Hair follicular keratinocyte (primary cell): ENCODE measurements at places on chromosomes 16 and 17. TPM values are rescaled to one million over a fixed set of nuclear protein-coding genes. Genes with fewer than 3 reads are reported as not detected.

Gene LGALS9B
- 0.78 and 3.1 TPM in 2 replicates for total RNA-seq

Gene MYH8
- not detected in 2 replicates for total RNA-seq

Gene ABAT
- total RNA-seq, result 3.7 and 4.5 TPM in 2 replicates

Gene ST6GALNAC2
- 62.4 and 139 TPM in 2 replicates for total RNA-seq

Gene TAX1BP3
- total RNA-seq, result 320 and 364 TPM in 2 replicates

Gene TAT
- total RNA-seq, result not detected in 2 replicates

Gene RNF227
- total RNA-seq, result 2.6 and 5.9 TPM in 2 replicates

Gene GRB7
- total RNA-seq, result 17.8 and 31.5 TPM in 2 replicates

Gene PRDM7
- not detected in 2 replicates for total RNA-seq

Gene KCNJ16
- not detected in 2 replicates for total RNA-seq

Gene DGKE
- 2.8 and 4.1 TPM in 2 replicates for total RNA-seq

Gene FBXO39
- 3.2 and 9.3 TPM in 2 replicates for total RNA-seq

Gene PTX4
- not detected in 2 replicates for total RNA-seq

Gene PIK3R6
- not detected in 2 replicates for total RNA-seq

Gene IL17C
- not detected in 2 replicates for total RNA-seq

Gene RNF40
- total RNA-seq, result 42.6 and 67.0 TPM in 2 replicates

Gene HAS3
- total RNA-seq, result 58.4 and 75.7 TPM in 2 replicates

Gene KRTAP9-8
- not detected in 2 replicates for total RNA-seq

Gene CMTM2
- not detected in 2 replicates for total RNA-seq

Gene CDH8
- not detected in 2 replicates for total RNA-seq

Gene PLA2G10
- 0.23 TPM in 1 of 2 replicates, not detected in the other for total RNA-seq

Gene ADGRG3
- not detected in 2 replicates for total RNA-seq

Gene EIF1
- 117 and 140 TPM in 2 replicates for total RNA-seq

Gene KRTAP2-3
- total RNA-seq, result 0.15 and 0.62 TPM in 2 replicates

Gene TEX14
- total RNA-seq, result not detected in 2 replicates

Gene SPNS3
- 0.04 and 0.23 TPM in 2 replicates for total RNA-seq

Gene TNP2
- not detected in 2 replicates for total RNA-seq

Gene RAB11FIP4
- 5.7 and 9.2 TPM in 2 replicates for total RNA-seq

Gene TP53TG3F
- not detected in 2 replicates for total RNA-seq

Gene OR2C1
- not detected in 2 replicates for total RNA-seq

Gene ELOB
- total RNA-seq, result 292 and 386 TPM in 2 replicates

Gene REXO5
- total RNA-seq, result 2.4 and 9.0 TPM in 2 replicates

Gene TNFRSF17
- not detected in 2 replicates for total RNA-seq

Gene SCARF1
- total RNA-seq, result 0.16 TPM in 1 of 2 replicates, not detected in the other

Gene RNF112
- total RNA-seq, result 0.42 and 1.0 TPM in 2 replicates

Gene VKORC1
- total RNA-seq, result 99.6 and 107 TPM in 2 replicates

Gene TP53TG3C
- total RNA-seq, result not detected in 2 replicates

Gene RSL1D1
- 180 and 184 TPM in 2 replicates for total RNA-seq

Gene HOXB5
- total RNA-seq, result not detected in 2 replicates

Gene PRKCB
- not detected in 2 replicates for total RNA-seq

Gene MYOCD
- 0.04 TPM in 1 of 2 replicates, not detected in the other for total RNA-seq

Gene ARL5C
- not detected in 2 replicates for total RNA-seq

Gene RBBP6
- 17.3 and 34.9 TPM in 2 replicates for total RNA-seq

Gene FBXL16
- total RNA-seq, result 0.19 and 2.0 TPM in 2 replicates

Gene ITGAD
- total RNA-seq, result not detected in 2 replicates

Gene KCNJ18
- total RNA-seq, result not detected in 2 replicates
